Naive B cell (primary cell): ENCODE measurements at places on chromosomes 13 and 19. TPM values are rescaled to one million over a fixed set of nuclear protein-coding genes. Genes with fewer than 3 reads are reported as not detected.
A peak's percentile ranks its signal among the peaks of the same experiment; 100 is the strongest.

Gene CELF5
- not detected for polyA plus RNA-seq

Gene TRAPPC5
- polyA plus RNA-seq: 234 TPM

Gene SERP2
- not detected for polyA plus RNA-seq

Gene CD209
- polyA plus RNA-seq: not detected

Gene ZNF66
- 14.8 TPM for polyA plus RNA-seq

Gene ZNF549
- polyA plus RNA-seq: 6.8 TPM

Gene SIGLEC12
- polyA plus RNA-seq: 0.28 TPM

Gene KASH5
- not detected for polyA plus RNA-seq

Gene ZNF566
- polyA plus RNA-seq: 20.4 TPM

Gene LILRA1
- 0.38 TPM for polyA plus RNA-seq

Gene B3GNT8
- polyA plus RNA-seq: 0.93 TPM

Gene ZNF296
- polyA plus RNA-seq: 7.2 TPM

Gene EXOC3L2
- not detected for polyA plus RNA-seq

Gene TYROBP
- 7.6 TPM for polyA plus RNA-seq

Gene LGALS4
- not detected for polyA plus RNA-seq

Gene SIAH3
- not detected for polyA plus RNA-seq

Gene SELENOV
- not detected for polyA plus RNA-seq

Gene ZNF552
- polyA plus RNA-seq: 6.4 TPM

Gene ICAM1
- not detected for polyA plus RNA-seq

Gene ZNF763
- polyA plus RNA-seq: not detected

Gene FXYD3
- not detected for polyA plus RNA-seq

GRCh38 chr13:104584481-104584880 lies 1518.3 kb upstream of the SLC10A2 start:
- DNase-seq: no peak

DNA sequence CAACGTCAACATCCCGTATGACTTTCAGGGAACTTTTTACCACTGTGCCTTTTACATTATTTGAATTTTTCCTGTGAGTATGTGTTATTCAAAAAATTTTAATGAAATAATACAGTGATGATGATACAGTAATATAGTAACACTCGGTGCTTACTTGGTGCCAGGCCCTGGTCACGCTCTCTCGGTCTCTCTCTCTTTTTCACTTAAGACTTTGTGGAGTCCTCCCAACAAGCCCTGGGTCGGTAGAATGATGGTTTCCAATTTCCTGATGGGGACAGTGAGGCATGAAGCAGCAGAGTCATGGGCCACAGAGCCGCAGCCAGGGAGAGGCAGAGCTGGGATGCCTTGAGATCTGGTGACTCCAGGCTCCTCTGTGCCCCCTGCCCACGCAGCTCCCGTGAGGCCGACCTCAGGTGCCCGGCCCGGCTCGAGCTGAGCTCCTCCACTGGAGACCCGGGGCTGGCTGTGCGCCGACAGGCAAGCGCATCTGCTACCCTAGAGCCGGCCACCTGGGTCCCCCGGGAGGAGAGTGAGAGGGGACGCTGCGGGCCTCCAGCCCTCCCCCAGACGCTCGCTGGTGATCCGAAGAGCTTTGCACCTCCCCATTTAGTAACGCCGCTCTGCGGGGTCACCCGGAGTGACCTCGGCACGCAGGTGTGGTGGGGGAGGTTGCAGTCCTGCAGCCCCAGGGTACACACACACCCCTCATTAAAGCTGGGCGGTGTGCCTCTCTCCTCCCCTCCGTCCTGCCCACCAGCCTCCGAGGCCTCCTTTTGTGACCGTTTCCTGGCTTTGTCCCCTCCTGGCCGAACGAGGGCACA lies 4.4 kb upstream of the SBK3 start:
- DNase-seq: no peak

DNA sequence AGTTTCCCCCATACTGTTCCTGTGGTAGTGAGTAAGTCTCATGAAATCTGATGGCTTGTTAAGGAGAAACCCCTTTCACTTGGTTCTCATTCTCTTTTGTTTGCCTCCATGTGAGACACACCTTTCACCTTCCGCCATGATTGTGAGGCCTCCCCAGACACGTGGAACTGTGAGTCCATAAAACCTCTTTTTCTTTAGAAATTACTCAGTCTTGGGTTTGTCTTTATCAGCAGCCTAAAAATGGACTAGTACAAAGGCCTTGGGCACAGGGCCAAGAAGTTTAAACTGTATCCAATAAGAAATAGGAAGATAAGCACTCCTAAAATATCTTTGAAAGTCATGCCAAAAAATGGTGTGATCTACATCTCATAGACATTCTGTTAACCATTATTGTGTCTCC lies 176.9 kb downstream of the TBC1D4 start:
- no peak for DNase-seq

DNA sequence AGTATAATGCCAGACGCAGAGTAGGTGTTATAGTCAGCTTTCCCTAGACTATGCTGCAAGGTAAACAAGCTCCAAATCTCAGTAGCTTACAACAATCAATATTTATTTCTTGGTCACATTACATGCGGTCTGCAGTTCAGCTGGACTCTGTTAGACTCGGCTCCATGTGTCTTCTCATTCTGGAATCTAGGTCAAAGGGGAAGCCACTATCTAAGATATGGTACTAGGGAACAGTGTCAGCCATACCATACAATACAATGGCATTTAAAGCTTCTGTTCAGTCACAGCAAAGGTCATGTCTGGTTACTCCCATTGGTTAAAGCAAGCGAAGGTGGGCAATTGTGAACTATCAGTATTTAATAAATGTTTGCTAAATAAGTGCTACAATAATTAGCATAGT lies 65.3 kb upstream of the SERTM1 start:
- DNase-seq: no peak

GRCh38 chr19:46066471-46066870 lies 25.7 kb upstream of the IGFL4 start:
- no peak for DNase-seq

DNA sequence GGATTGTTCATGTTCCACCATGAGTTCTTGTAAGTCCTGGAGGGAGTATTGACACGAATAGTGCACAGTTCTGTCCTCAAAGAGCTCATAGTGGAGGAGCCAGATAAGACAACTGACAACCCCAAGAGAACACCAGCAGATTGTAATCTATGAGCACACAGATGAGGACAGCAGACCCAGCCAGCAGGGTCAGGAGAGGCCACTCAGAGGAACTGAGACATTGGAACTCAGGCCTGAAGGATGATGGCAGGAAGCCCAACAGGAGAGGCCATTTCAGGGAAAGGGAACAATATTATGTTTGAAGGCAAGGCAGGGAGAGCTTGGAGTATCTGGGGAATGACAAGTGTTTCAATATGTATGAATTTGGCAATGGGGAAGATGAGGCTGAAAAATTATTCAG lies 63.7 kb upstream of the IPO5 start:
- DNase-seq: no peak

GRCh38 chr13:111627596-111627995 lies 307.2 kb downstream of the TEX29 start:
- DNase-seq: no peak

- no peak for DNase-seq
Measured at GRCh38 chr13:23609414-23609760, 39.2 kb downstream of the TNFRSF19 start.

GRCh38 chr13:43377973-43378372 lies 354.6 kb downstream of the DNAJC15 start:
- DNase-seq: no peak

DNA sequence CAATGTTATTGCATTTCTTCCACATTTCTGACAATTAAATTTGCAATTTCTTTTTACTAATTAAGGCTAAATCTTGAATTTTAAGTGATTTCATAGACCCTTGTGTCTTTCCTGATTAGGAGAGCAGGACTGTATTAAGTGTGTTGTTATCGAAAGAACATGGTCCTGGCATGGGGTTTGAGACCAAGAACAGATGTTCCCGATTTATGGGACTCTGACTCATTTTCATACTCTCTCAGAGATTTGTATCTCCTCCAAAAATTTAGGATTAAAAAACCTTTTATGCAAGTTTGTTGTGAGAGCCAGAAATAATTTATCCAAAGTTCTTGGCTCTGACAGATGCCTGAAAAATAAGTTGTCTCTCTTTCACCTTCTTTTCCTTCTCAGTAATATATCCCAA lies 589.3 kb upstream of the ARGLU1 start:
- DNase-seq: no peak

DNA sequence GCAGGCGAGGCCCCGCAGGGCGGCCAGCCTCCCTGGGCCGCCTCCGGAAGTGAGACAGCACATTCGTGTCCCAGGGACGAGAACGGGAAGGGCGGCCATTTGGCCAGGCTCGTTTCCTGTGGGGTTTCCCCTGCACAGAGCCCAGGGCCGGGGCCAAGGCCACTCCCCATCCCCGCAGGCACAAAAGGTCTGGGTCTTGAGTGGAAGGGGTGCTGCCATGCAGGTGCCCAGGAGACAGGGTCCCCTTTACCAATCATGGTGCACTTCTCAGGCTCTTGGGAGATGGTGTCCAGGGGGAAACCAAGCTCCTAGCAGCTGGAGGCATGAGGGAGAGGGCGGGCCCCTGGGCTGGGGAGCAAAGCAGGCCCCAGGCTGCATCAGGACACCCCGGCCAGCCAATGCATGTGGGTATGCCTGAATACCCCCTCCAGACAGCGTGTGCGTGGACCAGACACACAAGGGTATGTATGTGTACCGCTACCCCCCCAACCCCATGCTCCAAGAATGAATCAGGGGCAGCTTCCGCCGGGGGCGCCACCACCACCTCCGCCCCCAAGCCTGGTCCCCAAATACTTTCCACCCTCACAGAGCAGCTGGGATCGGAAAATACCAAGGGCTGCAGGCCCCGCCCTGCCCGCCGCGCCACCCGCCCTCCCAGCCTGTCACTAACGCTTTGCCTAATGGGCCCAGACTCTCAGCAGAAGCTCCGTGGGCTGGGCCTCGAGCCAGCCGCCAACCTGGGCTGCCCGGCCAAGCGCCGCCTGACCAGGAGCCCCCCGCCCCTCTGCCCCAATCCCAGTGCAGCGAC lies 37.6 kb upstream of the NANOS3 start:
- DNase-seq: peak; percentile 63

DNA sequence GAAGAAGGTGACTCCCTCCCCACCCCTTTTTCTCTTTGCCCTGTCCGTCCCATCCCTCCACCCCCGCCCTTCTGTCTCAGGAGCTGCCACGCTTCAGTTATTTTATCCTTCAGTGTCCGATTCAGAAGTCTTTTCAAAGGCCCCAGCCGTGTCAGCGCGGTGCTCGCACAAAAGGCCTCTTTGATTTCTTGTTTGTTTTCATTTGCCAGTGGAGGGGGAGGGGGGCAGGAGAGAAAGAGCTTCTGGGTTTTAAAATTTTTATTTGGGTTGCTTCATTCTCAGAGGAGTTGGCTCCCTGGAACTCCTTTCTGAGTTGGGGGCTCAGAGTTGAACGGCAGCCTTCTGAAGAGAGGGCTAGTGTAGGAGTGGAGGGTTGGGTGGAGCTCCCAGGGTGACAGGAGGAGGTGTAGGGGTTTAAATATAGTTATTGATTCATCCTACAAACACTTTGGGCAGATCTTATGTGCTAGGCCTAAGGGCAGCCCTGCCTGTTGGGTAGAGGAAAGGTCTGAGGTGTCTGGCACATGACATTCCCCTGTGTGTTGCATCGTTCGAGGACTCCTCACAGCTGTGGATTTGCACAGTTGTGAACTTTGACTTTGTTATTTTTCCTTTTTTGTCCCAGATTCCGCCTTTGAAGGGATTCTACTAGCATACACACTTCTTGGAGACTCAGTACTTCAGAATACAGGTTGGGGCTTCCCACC lies 36.8 kb downstream of the NFIX start:
- no peak for DNase-seq

GRCh38 chr13:33072282-33072681 lies 56.1 kb downstream of the KL start:
- DNase-seq: no peak

DNA sequence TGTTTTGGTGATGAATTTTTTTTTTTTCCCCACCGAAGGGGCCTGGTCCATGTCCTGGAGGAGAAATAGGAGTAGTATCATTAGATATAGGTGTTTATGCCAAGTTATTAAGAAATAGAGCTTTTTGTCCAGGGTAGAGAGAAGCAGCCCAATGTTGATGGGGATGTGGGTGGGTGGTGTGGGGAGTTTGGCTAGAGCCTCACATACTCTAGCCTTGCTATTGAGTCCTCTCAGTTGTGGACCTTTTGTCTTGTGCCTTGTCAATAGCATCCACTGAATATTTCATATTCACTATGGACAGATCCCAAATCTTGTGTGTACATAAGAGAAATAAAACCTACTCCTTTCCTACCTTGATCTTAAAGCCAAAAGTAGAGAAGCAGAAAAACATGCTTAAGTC lies 134.0 kb downstream of the LMO7 start:
- no peak for DNase-seq

- no peak for DNase-seq
Measured at GRCh38 chr13:68234274-68234673, 1004.1 kb upstream of the PCDH9 start.

- DNase-seq: no peak
Measured at GRCh38 chr19:33673996-33674625, 52.4 kb downstream of the CHST8 start.

DNA sequence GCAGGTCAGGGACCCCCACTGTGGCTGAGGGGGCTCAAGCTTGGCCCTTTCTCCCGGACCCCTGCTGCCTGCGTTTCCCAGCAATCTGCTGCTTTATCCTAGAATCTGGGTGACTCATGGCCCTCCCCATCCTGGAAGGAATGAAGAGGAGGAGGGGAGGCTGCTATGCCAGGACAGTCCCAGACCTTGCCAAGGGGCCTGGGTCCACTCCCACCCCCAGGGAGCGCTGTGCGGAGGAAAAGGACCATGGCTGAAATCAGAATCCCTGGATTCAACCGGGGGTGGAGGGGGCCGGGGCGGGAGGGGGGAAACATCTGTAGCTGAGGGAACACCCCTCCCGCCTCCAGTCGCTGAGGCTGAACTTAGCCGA lies 20.5 kb downstream of the ZNF114 start:
- DNase-seq: no peak

GRCh38 chr19:20968092-20968491 lies 45.0 kb downstream of the ZNF85 start:
- no peak for DNase-seq

GRCh38 chr13:97028441-97029299 lies 34.4 kb upstream of the OXGR1 start:
- peak; percentile 11 for DNase-seq

DNA sequence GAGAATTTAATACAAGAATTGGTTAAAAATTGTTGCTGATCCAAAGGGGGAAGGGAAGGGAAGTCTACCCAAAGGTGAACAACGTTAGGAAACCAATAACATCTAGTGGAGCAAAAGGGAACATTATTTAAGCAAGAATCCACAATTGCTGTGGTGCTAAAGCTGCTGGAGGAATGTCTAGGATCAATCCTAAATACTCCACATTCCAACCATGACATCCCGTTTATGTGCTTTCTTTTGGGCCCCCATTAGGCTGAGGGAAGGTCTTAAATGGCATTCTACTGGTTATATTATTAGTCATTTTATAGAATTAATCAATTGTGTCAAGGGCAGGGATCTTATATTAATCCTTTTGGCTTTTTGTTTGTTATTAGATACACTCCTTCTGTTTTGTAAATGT lies 39.9 kb upstream of the VWA8 start:
- no peak for DNase-seq

GRCh38 chr13:49288458-49288857 lies 40.7 kb downstream of the CDADC1 start:
- no peak for DNase-seq

DNA sequence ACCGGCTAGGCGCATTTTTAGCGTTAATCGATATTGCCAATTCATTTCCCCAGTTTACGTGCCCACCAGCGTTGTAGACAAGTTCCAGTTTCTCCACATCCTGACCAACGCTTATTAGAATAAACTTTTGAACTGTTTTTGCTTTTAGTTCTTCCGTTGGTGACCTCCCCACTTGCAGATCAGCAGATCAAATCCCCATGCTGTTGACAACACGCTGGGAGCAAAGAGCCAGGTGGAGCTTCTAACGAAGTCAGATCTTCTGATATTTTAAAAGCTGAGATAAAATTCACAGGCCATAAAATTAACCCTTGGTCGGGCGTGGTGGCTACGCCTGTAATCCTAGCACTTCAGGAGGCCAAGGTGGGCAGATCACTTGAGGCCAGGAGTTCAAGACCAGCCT lies 21.2 kb downstream of the RCN3 start:
- no peak for DNase-seq
